ENCODE measurements at places on chromosomes 13 and 19.
A peak's percentile ranks its signal among the peaks of the same experiment; 100 is the strongest.

DNA sequence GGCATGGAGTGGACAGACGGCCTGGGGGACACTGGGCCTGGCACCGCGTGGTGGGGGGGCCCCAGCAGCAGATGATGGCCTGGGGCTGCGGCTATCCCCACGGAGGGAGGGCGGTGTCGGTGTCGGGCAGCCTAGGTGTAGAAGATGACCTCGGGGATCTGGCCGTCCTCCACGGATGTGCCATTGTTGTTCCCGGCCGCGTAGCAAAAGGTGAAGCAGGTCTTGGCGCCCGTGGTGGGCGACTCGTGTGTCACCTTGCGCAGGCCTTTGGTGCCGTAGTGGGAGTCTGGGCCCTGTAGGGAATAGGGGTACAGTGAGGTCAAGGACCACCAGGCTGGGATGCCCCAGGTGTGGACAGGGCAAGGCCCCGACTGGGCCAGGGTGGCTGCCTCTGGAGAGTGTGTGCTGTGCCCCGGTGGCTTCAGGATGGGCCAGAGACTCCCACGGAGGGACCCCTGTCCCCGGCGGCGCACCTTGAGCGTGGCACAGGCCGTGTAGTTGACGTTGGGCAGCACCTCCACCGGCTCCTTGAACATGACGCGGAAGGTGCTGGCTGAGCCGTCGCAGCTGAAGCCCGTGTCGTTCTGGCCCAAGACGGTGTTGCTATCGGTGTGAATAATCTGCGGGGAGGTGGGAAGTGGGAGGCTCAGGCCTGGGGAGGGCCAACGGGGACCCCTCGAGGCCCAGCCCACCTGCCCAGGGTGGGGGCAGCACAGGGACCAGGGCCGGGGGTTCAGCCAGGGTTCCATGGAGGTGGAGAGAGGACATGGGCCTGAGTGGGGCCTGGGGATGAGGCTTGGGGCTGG, 29.0 kb downstream of the BTBD2 start:
- no peak for DNase-seq

DNA sequence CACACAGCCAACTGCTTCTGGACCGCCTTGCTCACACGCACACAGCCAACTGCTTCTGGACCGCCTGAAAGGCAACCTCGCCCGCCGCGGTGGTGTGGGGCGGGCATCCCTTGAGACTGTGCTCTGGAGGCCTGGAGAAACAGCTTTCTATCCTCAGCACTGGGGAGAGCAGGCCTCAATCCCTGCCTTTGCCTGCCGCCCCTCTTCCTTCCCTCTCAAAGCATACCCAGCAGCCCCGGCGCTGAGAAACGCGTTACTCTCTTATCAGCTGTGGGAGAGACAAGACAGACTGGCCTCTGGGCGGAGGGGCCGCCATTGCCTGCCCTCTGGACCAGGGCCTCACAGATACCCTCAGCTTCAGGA, 2.9 kb downstream of the LIPE start:
- DNase-seq: no peak

DNA sequence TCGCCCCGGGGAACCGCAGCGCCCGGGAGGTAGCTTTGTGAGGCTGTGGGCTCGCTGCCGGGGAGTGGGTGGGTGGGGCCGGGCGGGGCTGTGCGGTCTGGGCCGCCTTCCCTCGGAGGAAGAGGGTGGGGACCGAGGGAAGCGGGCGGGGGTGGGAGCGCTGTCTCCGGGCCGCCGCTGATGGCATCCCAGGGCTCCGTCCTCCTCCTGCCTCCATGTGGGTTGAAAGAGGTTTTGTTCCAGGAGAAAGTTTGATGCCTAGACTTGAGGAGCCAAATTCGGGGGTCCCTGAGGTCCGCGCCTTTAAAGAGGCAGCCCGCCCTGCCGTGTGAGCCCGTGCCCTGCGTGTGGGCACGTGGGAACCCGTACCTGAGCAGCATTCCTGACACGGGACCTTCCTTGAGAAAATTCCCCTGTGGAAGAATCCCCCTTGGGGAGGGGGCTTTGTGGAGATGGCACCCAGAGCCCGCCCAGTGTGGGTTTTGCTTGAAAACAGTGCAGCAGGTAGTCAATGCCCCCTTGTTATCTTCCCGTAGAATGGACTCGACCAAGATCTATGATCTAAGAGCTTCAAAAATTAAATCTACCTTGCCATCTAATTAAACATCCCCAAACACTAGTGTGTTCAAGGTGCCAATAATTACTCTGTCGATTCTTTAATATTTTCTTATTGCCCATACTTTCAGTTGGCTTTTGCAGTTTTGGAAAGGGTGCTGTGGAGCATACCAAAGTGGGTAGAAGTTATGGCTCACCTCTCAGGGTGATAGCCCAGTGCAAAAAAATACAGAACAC, 107.8 kb downstream of the RXFP2 start:
- DNase-seq: no peak

DNA sequence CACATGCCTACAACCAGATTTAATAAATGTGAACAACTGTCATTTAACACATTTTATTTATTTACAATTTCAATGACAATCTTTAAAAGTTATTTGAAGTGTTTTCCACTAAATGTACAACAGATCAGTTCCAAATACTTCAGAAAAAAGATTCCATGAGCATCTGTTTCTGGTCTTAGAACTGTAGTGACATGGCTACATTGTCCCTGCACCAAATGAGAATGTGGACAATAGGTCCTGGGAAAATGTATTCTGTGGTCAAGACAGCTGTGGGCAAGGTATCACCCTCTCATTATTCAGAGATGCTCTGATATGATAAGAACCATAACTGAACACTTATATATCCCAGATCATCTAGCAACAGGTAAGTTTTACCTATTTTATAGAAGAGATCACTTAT, 43.7 kb downstream of the ELF1 start:
- DNase-seq: no peak

DNA sequence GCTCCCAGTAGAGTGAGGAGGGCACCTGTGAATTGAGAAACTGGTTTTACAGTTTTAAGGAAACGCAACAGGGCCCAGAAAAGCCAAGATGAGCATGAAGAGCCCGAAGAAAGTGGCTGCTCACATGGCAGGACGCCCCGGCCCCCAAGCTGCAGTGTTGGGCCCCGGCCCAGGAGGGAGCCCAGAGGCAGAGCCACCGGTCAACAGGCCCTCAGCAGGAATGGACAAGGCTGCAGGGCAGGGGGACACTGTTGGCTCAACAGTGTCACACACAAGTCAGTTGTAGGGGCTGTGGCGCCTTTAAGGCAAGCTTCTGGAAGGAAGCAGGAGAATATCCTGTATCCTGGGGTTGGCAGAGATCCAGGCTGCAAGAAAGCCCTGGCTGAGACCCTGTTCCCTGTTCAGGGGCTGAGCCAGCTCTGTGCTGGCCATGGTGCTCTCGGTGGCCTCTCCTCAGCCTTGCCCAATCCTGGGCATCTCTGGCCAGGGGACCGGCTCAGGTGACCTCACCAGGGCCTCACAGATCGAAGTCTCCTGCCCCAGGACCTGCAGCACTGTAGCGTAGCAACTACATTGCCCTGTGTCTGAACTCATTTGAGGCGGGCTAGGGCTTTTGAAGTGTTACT, 28.0 kb downstream of the UPF1 start:
- no peak for DNase-seq

DNA sequence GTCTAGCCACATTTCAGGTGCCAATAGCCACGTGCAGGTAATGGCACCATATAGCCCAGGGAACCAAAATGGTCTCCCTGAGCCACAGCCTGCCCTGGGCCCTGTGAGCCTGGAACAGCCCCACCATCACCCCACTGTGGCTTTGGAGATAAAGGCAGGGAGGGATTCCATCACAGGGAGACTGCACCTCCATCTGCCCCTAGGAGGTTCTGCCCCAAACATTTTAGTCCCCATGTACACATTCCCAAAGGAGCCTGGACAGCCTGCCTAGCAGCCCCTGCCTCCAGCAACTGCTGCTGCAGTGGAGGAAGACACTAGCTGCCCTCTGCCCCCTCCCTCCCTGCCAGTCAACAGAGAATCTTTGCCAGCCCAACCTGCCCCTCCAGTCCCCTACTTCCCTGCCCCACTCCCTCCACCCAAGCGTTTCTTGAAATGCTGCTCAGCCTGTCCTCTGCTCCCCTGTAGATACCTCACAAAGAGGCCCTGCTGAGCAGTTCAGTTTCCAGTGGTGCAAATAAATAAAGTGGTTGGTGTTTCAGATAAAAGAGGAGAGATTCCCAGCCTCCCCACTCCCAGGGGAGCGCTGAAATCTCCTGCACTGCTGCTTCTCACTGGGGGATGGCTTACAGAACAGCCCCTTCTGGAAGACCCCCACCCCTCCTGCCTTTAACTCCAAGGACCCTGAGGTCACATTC, 921.8 kb downstream of the UQCRFS1 start:
- no peak for DNase-seq

GRCh38 chr19:17873786-17874757, 2.3 kb downstream of the SLC5A5 start:
- DNase-seq: peak; percentile 77

DNA sequence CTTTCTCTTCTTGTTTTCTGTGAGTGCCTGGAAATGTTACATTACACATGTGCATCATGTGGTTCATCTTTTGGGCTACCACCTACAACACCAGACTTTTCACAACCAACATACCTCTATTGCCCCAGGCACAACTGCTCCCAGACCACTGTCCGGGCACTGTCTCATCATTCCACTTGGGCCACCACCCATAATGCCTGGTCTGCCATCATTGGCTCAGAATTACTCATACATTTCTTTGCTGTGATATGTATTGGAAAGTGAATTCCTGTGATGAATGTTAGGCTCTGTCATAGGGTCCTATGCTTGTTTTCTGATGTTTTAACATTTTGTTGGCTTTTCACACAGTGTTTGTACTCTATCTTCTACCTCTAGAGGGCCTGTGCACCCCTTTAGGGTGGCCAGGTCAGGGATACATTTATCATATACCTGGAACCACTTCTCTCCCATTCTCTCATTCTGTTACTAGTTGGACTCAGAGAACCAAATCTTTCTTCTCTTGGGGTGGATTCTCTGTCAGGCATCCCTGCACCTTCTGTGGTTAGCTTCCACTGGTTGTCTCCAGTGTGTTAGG, 172.8 kb downstream of the NHLRC3 start:
- no peak for DNase-seq

GRCh38 chr13:97194479-97194878, 27.7 kb upstream of the MBNL2 start:
- DNase-seq: no peak

- DNase-seq: no peak
Measured at GRCh38 chr19:5492635-5493409, 37.6 kb downstream of the ZNRF4 start.

DNA sequence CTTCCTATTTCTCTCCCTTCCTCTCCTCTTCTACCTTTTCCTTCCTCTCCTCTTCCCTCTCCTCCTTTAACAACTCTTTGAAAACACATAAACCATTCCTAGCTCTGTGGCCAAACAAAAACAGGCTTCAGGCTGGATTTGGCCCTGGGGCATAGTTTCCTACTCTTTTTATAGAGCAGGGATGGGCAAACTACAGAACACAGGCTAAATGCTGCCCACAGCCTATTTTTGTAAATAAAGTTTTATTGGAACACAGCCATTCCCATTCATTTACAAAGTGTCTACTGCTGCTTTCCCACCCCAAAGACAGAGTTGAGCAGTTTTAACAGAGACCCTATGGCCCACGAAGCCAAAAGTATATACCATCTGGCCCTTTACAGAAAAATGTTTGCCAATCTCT, 35.4 kb downstream of the LHFPL6 start:
- DNase-seq: no peak

DNA sequence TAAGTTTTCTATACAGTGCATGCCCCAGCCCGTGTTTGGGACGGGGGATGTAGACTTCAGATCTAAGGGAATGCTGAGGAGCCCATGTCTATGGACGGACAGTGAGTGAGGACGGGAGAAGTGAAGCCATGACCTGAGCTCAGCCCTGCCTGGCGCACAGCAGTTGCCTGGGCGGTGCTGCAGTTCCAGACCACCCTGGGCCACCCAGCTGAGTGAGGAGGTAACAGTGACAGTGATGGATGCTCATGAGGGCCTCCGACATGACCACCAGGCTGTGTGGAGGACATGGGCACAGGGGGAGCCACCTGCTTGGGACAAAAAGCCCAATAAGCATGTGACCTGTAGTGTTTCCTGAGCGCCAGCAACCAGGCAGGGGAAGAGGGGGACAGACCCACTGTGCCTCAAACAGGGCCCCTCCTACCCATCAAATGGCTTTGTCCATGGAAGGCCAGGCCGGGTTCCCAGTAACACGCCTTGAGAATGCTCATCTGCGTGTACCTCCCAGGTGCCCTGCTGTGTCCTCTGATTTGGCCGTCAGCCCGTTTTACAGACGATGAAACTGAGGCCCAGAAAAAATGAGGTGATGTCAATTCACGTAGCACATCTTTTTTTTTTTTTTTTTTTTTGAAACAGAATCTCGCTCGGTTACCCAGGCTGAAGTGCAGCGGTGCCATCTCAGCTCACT, 22.6 kb downstream of the NOSIP start:
- DNase-seq: no peak

DNA sequence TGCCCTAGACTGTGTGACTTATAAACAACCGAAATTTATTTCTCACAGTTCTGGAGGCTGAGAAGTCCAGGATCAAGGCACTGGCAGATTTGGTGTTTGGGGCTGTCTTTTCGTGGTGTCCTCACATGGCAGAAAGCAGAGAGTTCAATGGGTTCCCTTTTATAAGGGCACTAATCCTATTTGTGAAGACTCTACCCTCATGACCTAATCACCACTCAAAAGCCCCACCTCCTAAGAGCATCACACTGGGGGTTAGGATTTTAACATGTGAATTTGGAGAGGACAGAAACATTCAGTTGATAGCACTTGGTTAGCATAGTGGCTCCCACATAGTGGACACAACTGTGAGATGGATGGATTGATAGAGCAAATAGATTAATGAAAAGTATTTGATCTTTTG, 21.5 kb upstream of the GPR18 start:
- no peak for DNase-seq

DNA sequence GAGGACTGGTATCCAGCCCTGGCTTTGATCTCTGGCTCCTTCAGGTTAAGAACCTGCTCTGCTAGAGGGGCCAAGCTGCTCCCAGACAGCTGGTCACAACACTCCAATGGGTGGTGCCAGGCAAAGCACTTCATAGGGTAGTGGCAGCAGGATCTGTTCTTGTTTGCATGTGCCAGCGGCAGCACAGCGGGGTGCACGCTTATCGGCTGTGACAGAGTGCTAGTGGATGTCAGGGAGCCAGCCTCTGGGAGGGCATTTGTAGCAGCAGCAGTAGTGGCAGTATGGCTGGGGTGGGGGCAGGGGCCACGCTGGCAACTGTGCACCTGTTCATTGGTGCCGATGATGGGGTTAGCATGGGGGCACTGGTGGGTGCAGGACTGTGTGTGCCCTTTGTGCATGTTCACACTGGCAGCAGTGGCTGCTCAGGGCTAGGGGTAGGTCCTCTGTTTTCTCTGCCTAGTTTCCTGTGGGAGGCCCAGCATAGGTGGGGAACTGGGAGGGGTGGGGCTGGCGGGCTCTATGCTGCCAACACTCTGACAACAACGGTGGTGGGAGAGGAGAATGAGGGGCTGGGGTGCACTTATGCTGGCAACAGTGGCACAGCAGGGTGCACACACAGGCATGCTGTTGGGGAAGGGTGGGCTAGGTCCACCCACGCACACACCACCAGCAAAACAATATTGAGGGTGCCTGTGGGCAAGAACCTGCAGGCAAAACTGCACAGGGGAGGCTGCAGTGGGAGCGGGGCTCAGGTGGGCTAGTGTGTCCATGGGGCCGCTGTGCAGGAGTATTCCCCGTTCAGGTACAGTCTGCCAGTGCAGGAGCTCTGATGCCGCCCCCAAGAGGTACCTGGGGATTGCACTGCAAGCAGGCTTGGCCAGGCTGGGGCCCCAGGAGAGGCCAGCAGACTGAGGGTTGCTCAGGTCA, 19.3 kb downstream of the AP1M1 start:
- no peak for DNase-seq
